ENCODE measurements at places on chromosomes 5 and 9. TPM values are rescaled to one million over a fixed set of nuclear protein-coding genes. Genes with fewer than 3 reads are reported as not detected.

GRCh38 chr9:126986506-126986951, 71.9 kb downstream of the RALGPS1 start:
- H3K36me3 ChIP-seq: peaks cover 33% of the 10 kb centered on the region
- H3K4me3 ChIP-seq: peak overlapping the region; percentile 80
- H3K27ac ChIP-seq: peak overlapping the region; percentile 87
- H3K27me3 ChIP-seq: peaks cover 34% of the 10 kb centered on the region
- peak; percentile 28 for DNase-seq
- peaks cover 73% of the 10 kb centered on the region for H3K4me1 ChIP-seq

DNA sequence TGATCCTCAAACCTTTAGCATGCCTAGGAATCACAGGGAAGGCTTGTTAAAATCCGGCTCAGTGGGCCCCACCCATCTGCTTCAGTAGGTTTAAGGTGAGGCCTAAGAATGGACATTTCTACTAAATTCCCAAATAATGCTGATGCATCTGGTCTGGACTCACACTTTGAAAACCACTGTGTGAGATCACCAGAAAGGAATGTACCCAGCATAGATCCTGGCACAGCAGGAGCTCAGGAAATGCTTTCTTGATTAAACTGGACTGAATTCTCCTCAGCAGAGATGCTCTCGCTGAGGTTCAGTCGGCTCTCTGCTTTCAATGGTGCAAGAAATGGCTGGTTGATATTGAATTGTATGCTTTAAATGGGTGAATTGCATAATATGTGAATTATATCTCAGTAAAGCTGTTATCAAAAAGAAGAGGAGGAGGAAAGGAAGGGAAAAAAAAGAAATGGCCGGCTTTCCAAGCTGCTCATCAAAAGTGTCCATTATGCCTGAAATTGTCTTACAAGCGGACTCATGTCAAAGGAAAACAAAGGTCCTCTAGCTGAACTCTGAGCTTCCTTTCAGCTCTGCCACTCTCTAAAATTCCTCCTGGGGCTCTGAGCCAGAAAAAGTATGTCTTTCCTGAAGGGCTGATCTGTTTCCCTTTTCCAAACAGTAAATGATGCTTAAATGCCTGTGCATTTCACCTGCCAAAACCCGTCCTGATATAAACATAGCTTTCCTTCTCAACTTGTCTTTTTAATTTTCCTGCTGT, 77.6 kb upstream of the SAP30L start:
- H3K4me3 ChIP-seq: no peak overlapping the region
- H3K4me1 ChIP-seq: peaks cover 9% of the 10 kb centered on the region
- no peaks in the 10 kb centered on the region for H3K27me3 ChIP-seq
- H3K36me3 ChIP-seq: peaks cover 12% of the 10 kb centered on the region

DNA sequence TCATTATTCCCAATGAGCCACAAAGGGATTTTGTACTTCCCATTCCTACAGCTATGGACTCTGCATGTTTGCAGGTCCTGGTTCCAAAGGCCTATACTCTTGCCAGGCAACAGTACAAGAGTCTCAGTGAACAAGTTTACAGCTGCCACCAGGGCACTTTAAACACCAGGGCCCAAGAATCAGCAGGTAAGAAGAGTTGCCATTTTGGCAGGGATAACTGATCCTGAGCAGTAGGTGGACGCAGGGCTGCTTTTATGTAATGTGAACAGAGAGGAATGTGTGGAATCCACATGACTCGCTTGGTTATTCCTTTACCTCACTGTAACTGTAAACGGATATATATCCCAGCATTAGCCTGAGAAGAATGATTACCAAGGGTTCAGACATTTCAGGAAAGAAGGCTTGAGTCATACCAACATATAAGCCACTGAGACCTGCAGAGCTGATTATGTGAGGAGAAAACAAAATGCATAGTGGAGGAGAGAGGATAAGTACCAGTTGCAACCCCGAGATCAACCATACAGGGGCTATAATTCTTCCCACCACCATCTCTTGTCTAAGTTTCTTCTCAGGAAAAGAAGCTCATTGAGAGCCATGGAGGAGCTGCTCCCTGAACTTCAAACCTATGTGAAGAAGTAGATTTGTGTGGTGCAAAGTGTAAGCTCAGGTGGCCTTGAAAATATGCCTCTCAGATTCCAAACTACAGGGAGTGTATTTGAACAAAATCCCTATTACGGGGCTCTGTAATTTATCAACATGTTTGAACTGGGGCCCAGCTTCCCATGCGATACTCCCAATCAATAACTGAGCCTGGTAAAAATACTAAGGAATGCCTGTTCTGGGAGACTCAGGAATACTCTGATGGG, 24.6 kb downstream of the RAPGEF6 start:
- no peak overlapping the region for H3K4me3 ChIP-seq
- peaks cover 16% of the 10 kb centered on the region for H3K4me1 ChIP-seq
- no peak for DNase-seq
- no peaks in the 10 kb centered on the region for H3K27me3 ChIP-seq

DNA sequence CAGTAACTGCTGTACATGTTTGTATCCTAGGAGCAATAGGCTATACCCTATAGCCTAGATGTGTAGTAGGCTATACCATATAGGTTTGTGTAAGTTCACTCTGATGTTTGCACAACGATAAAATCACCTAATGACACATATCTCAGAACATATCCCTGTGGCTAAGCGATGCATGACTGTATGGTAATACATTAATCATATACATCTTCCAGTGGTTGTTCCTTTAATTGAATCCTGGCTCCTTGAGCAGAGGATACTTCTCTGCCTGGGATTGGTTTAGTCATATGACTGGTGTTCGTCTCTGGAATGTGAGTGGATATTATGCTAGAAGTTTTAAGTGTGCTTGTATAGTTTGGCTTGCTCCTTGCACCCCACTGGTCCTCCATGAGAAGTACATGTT, 425.8 kb downstream of the MAN2A1 start:
- peaks cover 8% of the 10 kb centered on the region for H3K27me3 ChIP-seq
- H3K4me3 ChIP-seq: no peak overlapping the region
- H3K4me1 ChIP-seq: no peaks in the 10 kb centered on the region
- peaks cover 3% of the 10 kb centered on the region for H3K36me3 ChIP-seq
- no peak for DNase-seq

GRCh38 chr5:65892801-65893200, 33.6 kb upstream of the ERBIN start:
- H3K36me3 ChIP-seq: no peaks in the 10 kb centered on the region
- no peak overlapping the region for H3K4me3 ChIP-seq
- no peaks in the 10 kb centered on the region for H3K4me1 ChIP-seq
- peaks cover 13% of the 10 kb centered on the region for H3K27me3 ChIP-seq
- H3K27ac ChIP-seq: no peak overlapping the region

DNA sequence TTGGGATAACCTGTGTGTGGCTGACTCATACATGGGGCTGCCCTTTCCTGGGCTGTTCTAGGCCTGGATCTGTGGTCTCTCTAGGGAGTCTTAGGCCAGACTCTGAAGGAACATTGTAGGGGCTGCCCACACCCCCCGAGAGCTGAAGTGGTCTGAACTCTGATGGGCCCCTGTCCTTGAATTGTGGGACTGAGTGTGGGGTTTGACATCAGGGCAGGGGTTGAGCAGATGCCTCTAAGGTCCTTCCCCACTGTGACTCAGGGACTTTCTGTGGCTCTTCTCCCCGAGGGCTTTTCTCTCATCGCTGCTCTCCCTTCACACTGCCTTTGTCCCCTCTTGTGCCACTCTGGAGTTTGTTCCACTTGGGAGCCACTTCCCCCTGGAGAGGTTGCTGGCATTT, 215.0 kb downstream of the MELK start:
- H3K36me3 ChIP-seq: no peaks in the 10 kb centered on the region
- DNase-seq: no peak
- H3K4me1 ChIP-seq: no peaks in the 10 kb centered on the region
- no peak overlapping the region for H3K27ac ChIP-seq
- peaks cover 2% of the 10 kb centered on the region for H3K27me3 ChIP-seq

GRCh38 chr5:35205186-35205585, 25.1 kb downstream of the PRLR start:
- H3K4me1 ChIP-seq: no peaks in the 10 kb centered on the region
- no peaks in the 10 kb centered on the region for H3K36me3 ChIP-seq
- no peak overlapping the region for H3K4me3 ChIP-seq
- no peak for DNase-seq
- H3K27me3 ChIP-seq: peaks cover 18% of the 10 kb centered on the region
- no peak overlapping the region for H3K27ac ChIP-seq

GRCh38 chr5:178376921-178377582, 144.4 kb upstream of the PHYKPL start:
- no peaks in the 10 kb centered on the region for H3K27me3 ChIP-seq
- H3K27ac ChIP-seq: no peak overlapping the region
- H3K4me1 ChIP-seq: no peaks in the 10 kb centered on the region
- no peaks in the 10 kb centered on the region for H3K36me3 ChIP-seq
- DNase-seq: no peak
- no peak overlapping the region for H3K4me3 ChIP-seq

GRCh38 chr5:128263357-128263756, 179.8 kb downstream of the SLC12A2 start:
- H3K27ac ChIP-seq: no peak overlapping the region
- H3K27me3 ChIP-seq: no peaks in the 10 kb centered on the region
- no peaks in the 10 kb centered on the region for H3K36me3 ChIP-seq
- DNase-seq: no peak
- no peaks in the 10 kb centered on the region for H3K4me1 ChIP-seq

DNA sequence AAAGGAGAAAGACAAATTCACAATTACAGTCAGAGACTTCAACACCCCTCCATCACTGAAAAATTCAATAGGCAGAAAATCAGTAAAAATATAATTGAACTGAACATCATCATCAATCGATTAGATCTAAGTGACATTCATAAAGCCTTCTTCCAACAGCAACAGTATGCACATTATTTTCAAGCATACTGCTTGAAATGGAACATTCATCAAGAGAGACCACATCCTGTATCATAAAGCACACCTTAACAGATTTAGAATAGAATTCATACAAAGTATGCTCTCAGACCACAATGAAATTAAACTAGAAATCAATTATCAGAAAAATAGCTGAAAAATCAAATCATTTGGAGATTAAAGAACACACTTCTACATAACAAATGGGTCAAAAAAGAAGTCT, 39.1 kb downstream of the ERMP1 start:
- H3K27ac ChIP-seq: peak overlapping the region; percentile 7
- no peak for DNase-seq
- H3K36me3 ChIP-seq: peaks cover 65% of the 10 kb centered on the region
- peaks cover 63% of the 10 kb centered on the region for H3K4me1 ChIP-seq

DNA sequence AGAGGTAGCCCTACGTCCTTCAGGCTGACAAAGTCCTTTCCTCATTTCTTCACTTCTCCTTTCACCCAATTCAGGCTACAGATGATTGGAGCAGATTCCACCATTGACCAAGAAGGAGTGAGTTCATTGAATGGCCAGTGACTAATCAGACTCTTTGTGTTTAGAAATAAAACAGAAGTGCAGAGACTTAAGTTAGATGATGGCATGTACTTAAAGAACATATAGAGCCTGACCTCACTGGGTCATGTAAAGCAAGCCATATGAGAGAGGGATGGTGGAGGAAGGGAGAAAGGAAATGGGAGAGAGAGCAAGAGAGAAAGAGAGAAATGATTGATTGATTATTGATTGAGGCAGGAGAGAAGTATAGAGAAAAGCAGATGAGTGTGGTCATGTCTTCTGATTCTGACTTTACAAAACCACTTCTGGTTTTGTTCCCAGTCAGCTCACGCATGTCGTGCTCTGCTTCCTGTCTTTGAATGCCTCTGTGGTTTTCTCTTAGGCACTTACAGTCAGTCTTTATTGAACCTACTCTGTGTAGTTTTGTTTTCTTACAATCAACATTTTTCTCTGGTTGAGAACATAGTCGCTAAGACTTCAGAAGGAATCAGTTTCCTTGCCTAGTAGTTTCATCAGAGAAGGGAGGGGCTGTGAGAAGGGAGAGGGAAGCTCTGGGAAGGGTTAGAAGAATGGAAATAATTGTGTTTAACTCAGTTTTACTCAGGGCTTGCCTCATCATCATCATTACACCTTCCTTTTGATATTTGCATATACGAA, 149.2 kb upstream of the KLF9 start:
- peaks cover 2% of the 10 kb centered on the region for H3K27me3 ChIP-seq
- peak overlapping the region; percentile 69 for H3K4me3 ChIP-seq
- H3K4me1 ChIP-seq: peaks cover 72% of the 10 kb centered on the region
- H3K27ac ChIP-seq: peak overlapping the region; percentile 89

- H3K4me1 ChIP-seq: peaks cover 87% of the 10 kb centered on the region
- H3K4me3 ChIP-seq: peak overlapping the region; percentile 89
- peak; percentile 82 for DNase-seq
- no peaks in the 10 kb centered on the region for H3K27me3 ChIP-seq
Measured at GRCh38 chr9:120928483-120929228, 2.1 kb upstream of the TRAF1 start.

GRCh38 chr9:126700296-126700695, 86.6 kb downstream of the LMX1B start:
- peaks cover 7% of the 10 kb centered on the region for H3K27me3 ChIP-seq
- no peak for DNase-seq
- no peak overlapping the region for H3K27ac ChIP-seq
- no peaks in the 10 kb centered on the region for H3K36me3 ChIP-seq
- peaks cover 12% of the 10 kb centered on the region for H3K4me1 ChIP-seq

- H3K27me3 ChIP-seq: no peaks in the 10 kb centered on the region
- H3K36me3 ChIP-seq: no peaks in the 10 kb centered on the region
- DNase-seq: no peak
- no peak overlapping the region for H3K4me3 ChIP-seq
Measured at GRCh38 chr5:126138281-126138931, 284.8 kb upstream of the GRAMD2B start.

- peaks cover 20% of the 10 kb centered on the region for H3K4me1 ChIP-seq
- no peak overlapping the region for H3K4me3 ChIP-seq
- no peaks in the 10 kb centered on the region for H3K27me3 ChIP-seq
- H3K27ac ChIP-seq: no peak overlapping the region
- peaks cover 41% of the 10 kb centered on the region for H3K36me3 ChIP-seq
- DNase-seq: no peak
Measured at GRCh38 chr9:91279296-91280204, 82.2 kb downstream of the AUH start.

- peaks cover 89% of the 10 kb centered on the region for H3K4me1 ChIP-seq
- H3K4me3 ChIP-seq: peak overlapping the region; percentile 43
- no peak for DNase-seq
- peaks cover 83% of the 10 kb centered on the region for H3K36me3 ChIP-seq
Measured at GRCh38 chr5:157213527-157214243, 33.0 kb downstream of the ITK start.

GRCh38 chr9:14180960-14181537, 132.9 kb downstream of the NFIB start:
- DNase-seq: no peak
- no peak overlapping the region for H3K27ac ChIP-seq
- H3K27me3 ChIP-seq: no peaks in the 10 kb centered on the region
- H3K36me3 ChIP-seq: no peaks in the 10 kb centered on the region
- no peak overlapping the region for H3K4me3 ChIP-seq

The DOCK8 gene
- 122 TPM for total RNA-seq

The NUTM2G gene
- total RNA-seq: not detected

The TRIM52 gene
- 17.1 TPM for total RNA-seq

The NR5A1 gene
- not detected for total RNA-seq

The SPINK6 gene
- total RNA-seq: not detected

The SH3RF2 gene
- total RNA-seq: 0.18 TPM

The MELK gene
- 48.3 TPM for total RNA-seq

The GKAP1 gene
- 1.5 TPM for total RNA-seq

The LRRC70 gene
- 0.86 TPM for total RNA-seq

Data from activated T-helper 1 cell treated with anti-CD3 and anti-CD28 coated beads, Interleukin-12 subunit alpha, Interleukin-12 subunit beta, Interleukin-2, Interleukin-4 antibody, amounts not matched to agents 30 ng/mL and 10 ng/mL and 1 ng/mL, durations not matched to agents 14 hours and 24 hours and 36 hours (primary cell).